ENCODE measurements at places on chromosomes 1 and 21. TPM values are rescaled to one million over a fixed set of nuclear protein-coding genes. Genes with fewer than 3 reads are reported as not detected.

Gene ORC1
- total RNA-seq, result 20.7 TPM

DNA sequence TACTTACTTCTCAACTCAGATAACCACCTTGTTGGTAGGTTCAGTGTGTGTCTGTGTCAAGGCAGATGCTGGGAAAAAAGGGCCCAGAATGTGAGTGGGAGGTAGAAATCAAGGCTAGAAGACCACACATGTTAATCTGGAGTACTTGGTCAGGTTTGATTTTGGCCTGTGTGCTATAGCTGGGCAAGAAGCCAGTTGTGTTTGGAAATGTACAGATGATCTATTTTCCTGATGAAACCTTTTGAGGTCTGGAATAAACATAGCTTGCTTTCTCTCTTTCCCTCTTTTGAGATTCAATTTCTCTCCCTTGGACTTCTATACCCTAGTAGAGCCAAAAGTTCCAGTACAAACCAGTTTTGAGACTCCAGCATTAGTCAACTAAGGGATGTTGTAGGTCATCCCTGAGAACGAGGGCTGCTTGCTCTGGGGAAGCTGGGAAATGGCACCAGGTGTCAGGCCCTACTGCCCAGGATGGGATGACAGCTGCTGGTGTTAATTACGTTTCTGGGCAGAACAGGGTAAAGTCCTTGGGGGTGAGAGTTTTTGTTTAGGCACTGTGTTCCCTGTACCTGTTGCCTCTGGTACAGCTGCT, 15.8 kb downstream of the MAPKAPK2 start:
- DNase-seq, result no peak

Gene SLC37A1
- total RNA-seq, result 17.2 TPM

DNA sequence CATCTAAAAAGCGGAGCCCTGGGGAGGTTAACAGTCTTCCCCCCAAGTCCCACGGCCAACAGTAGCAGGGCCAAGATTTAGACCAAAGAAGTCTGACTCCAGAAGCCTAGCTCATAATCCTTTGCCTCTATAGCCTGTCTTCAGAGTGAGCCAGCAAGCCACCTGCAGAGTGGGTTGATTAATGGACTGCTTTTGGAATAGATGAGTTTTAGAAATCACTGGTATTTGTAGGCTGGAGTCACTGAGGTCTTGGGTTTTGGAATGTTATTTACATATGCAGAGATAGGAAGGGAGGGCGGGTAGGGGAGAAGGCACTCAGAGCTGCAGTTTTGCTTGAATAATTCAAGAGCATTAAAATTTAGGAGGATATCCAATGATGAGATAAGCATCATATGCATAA, 90.8 kb upstream of the L1TD1 start:
- no peak for DNase-seq

GRCh38 chr1:198462365-198463019, 78.0 kb downstream of the ATP6V1G3 start:
- no peak for DNase-seq

Gene AIRE
- total RNA-seq, result not detected

GRCh38 chr1:186228749-186229148, 146.3 kb downstream of the TPR start:
- DNase-seq, result no peak

DNA sequence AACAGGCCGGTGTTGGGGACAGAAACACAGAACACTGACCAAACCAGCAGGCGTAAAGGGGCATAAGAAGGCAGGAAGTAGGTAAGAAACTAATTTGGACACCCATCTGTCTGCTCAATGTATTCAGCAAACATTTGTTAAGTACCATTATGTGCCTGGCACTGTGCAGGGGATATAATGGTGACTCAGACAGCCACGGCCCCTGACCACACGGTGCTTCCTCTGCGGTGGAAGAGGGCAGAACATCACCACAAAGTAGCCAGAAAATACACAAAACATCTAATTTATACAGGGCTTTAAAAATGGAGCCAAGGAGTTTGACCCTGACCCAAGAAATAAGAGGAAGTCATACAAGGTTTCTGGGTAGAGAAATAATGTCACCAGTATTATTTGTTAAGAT, 12.9 kb downstream of the DNAJC11 start:
- DNase-seq, result no peak

DNA sequence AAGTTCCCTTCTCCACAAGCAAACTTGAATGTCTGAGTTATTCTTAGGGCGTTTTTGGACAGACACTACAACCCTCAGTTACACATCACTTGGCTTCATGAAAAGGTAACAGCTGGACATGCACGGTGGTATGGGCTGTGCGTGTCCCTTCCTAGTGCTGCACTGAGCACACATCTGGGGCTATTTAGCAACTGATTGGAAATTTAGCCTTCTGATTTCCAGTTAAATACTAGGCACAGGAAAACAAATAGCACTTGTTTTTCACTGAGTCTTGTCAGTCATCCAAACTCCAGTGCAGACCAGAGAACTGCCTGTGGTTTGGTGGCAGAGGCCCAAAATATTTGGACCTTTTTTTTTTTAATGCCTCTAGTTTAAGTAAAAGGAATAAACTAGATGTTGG, 134.7 kb downstream of the TGFBR3 start:
- DNase-seq, result no peak

Gene FMN2
- not detected for total RNA-seq

- no peak for DNase-seq
Observed at GRCh38 chr1:173082913-173083312, 32.2 kb upstream of the TNFSF18 start.

GRCh38 chr1:170556917-170557316, 25.0 kb downstream of the GORAB start:
- no peak for DNase-seq

Gene SPATA17
- not detected for total RNA-seq

DNA sequence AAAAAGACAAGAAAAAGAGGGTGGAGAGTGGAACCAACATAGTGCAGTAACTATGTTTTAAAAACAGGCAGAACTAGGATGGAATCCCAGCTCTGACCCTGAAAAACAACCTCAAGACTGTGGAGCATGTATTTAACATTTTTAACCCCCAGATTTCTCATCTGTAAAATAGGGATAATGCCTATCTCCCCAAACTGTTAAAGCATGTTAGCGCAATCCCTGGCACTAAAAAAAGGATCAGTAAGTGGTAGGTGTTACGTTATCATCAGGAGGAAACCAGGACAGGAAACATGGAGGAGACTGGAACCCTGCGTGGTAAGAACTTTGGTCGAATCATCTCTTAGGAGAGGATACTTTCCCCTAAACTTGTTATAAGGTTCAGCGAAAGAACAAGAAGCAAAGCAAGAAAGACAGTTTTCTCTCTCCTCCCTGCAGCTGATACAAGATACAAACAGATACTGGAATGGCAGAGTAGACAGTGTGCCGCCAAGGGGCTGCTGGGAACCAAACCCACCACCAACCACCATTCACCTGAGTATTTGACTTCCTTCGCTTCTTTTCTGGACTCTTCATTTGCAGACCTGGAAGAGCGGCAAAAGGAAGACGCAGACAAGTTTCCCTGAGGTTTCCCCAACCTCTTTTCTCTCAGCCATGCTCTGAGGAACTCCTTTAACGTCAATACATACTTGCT, 991 bp downstream of the PYGO2 start:
- no peak for DNase-seq

All from natural killer cell treated with Interleukin-12 subunit alpha and Interleukin-12 subunit beta and Interleukin-15 and Interleukin-18, amount 100 ng/mL, for 72 hours (primary cell).